ENCODE measurements at places on chromosomes 3 and 15. TPM values are rescaled to one million over a fixed set of nuclear protein-coding genes. Genes with fewer than 3 reads are reported as not detected.

- no peaks in the 10 kb centered on the region for H3K27me3 ChIP-seq
- no peak for DNase-seq
- no peak overlapping the region for H3K4me3 ChIP-seq
- H3K36me3 ChIP-seq, result peaks cover 63% of the 10 kb centered on the region
- H3K4me1 ChIP-seq, result no peaks in the 10 kb centered on the region
Measured at GRCh38 chr3:113802795-113803455, 35.7 kb upstream of the GRAMD1C start.

Gene PLIN1
- 0.40 TPM for total RNA-seq

GRCh38 chr3:171415070-171415469, 45.1 kb downstream of the TNIK start:
- H3K36me3 ChIP-seq, result no peaks in the 10 kb centered on the region
- H3K4me3 ChIP-seq, result no peak overlapping the region
- no peak for DNase-seq
- H3K27ac ChIP-seq, result no peak overlapping the region
- H3K27me3 ChIP-seq, result no peaks in the 10 kb centered on the region

Gene TTC23
- total RNA-seq, result 1.1 TPM

DNA sequence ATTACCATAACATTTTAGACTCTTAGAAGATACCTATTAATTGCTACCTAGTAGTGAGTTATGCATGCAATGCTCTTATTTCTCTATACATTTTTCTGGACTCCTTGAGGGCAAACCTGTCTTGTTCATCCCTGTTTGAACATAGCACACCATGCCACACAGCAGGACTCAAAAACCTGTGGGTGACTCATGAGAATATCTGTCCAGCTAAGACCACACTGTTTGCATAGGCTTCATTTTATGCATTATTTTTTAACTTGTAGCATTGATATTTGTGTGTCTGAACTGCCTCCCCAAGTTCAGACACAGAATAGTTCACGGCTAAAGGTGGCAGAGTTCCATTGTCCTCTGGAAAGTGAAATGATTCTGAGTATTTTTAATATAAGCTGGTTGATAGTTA, 1.8 kb downstream of the LMCD1 start:
- no peak overlapping the region for H3K4me3 ChIP-seq
- no peak overlapping the region for H3K27ac ChIP-seq
- DNase-seq, result no peak
- H3K4me1 ChIP-seq, result peaks cover 3% of the 10 kb centered on the region
- no peaks in the 10 kb centered on the region for H3K27me3 ChIP-seq

GRCh38 chr15:56619887-56620286, 113.4 kb downstream of the ZNF280D start:
- no peak overlapping the region for H3K4me3 ChIP-seq
- no peak overlapping the region for H3K27ac ChIP-seq
- no peaks in the 10 kb centered on the region for H3K4me1 ChIP-seq
- no peaks in the 10 kb centered on the region for H3K36me3 ChIP-seq
- DNase-seq, result no peak
- H3K27me3 ChIP-seq, result no peaks in the 10 kb centered on the region

- no peak for DNase-seq
- H3K27me3 ChIP-seq, result no peaks in the 10 kb centered on the region
- H3K4me1 ChIP-seq, result no peaks in the 10 kb centered on the region
- no peak overlapping the region for H3K4me3 ChIP-seq
- H3K36me3 ChIP-seq, result no peaks in the 10 kb centered on the region
Measured at GRCh38 chr3:116492379-116492778, 47.1 kb upstream of the LSAMP start.

DNA sequence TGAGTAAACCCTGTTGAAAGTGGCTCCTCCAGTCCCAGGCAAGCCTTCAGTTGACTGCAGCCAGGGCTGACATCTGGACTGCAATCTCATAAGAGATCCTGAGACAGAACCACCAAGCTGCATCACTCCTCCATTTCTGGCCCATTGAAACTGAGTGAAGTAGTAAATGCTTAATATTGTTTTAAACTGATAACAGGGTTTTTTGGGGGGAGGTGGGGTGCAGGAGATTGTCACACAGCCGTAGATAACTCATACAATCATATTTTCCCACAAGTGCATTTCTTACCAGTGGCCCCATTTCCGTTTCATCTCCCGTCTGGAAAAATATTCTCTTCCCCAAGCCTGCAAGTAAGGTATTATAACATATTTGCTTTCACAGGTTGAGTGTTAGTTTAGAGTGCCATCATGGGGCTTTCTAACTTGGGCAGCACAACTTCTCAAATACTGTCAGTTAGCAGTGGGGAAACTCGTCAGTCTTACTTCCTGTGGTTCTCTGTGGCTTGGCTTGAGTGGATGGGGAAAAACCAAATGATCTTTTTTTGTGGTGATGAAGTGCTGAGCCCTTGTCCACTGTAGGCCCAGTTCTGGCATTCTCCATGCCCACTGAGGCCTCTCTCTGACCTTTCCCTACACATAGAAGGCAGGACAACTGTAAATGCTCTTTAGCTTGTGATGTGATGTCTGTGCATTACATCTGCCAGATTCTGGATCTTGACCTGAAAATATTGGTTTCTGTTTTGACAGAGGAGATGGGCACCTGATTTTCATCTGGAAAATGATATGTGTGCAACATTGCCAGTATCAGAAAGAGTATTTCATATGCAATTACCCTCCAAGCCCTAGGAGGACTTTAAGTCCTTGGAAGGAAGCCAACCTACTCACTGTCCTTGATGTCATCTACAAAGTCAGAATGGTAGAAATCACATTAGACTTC, 90.1 kb upstream of the BHLHE40 start:
- H3K36me3 ChIP-seq, result no peaks in the 10 kb centered on the region
- H3K27ac ChIP-seq, result peak overlapping the region; percentile 60
- no peak overlapping the region for H3K4me3 ChIP-seq

Gene ZNF620
- total RNA-seq, result 3.3 TPM

- no peak for DNase-seq
- no peaks in the 10 kb centered on the region for H3K36me3 ChIP-seq
- H3K27ac ChIP-seq, result no peak overlapping the region
- no peak overlapping the region for H3K4me3 ChIP-seq
- no peaks in the 10 kb centered on the region for H3K4me1 ChIP-seq
- no peaks in the 10 kb centered on the region for H3K27me3 ChIP-seq
Measured at GRCh38 chr15:94692710-94693109, 461.3 kb downstream of the MCTP2 start.

GRCh38 chr3:10466186-10466585, 39.2 kb downstream of the ATP2B2 start:
- H3K4me3 ChIP-seq, result no peak overlapping the region
- peaks cover 3% of the 10 kb centered on the region for H3K27me3 ChIP-seq
- H3K36me3 ChIP-seq, result no peaks in the 10 kb centered on the region
- H3K4me1 ChIP-seq, result no peaks in the 10 kb centered on the region

- no peak overlapping the region for H3K4me3 ChIP-seq
- DNase-seq, result no peak
- H3K36me3 ChIP-seq, result peaks cover 83% of the 10 kb centered on the region
- H3K27me3 ChIP-seq, result no peaks in the 10 kb centered on the region
Measured at GRCh38 chr3:52693071-52693470, 7.2 kb downstream of the GNL3 start.

DNA sequence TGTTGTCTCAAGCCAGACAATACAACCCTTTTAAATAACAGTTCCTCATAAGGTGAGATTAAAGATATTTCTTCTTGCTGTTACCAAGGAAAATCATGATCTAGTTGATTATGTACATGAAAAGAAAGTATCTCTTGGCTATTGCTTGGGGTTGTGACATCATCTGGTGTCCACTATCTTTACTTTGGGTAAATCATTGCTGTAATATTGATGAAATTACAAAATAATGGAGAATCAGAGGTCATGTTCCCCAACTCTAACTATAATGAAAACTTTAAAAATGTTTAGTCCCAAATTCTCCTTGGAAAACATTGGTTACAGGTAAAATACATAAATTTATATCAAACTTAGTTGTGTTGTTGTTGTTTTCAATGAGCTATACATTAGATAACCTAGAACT, 142.2 kb downstream of the ARPP21 start:
- no peak overlapping the region for H3K4me3 ChIP-seq
- no peak overlapping the region for H3K27ac ChIP-seq
- H3K4me1 ChIP-seq, result no peaks in the 10 kb centered on the region
- DNase-seq, result no peak
- H3K36me3 ChIP-seq, result no peaks in the 10 kb centered on the region
- H3K27me3 ChIP-seq, result no peaks in the 10 kb centered on the region

GRCh38 chr15:89383365-89384175, 48.9 kb upstream of the POLG start:
- H3K4me3 ChIP-seq, result no peak overlapping the region
- no peak overlapping the region for H3K27ac ChIP-seq
- H3K27me3 ChIP-seq, result peaks cover under 1% of the 10 kb centered on the region
- no peak for DNase-seq
- peaks cover 9% of the 10 kb centered on the region for H3K4me1 ChIP-seq

Gene CAMKV
- total RNA-seq, result not detected

GRCh38 chr3:110758208-110758607, 313.4 kb upstream of the NECTIN3 start:
- no peaks in the 10 kb centered on the region for H3K27me3 ChIP-seq
- no peaks in the 10 kb centered on the region for H3K4me1 ChIP-seq
- no peaks in the 10 kb centered on the region for H3K36me3 ChIP-seq
- H3K27ac ChIP-seq, result no peak overlapping the region

Gene GPR171
- 3.4 TPM for total RNA-seq

DNA sequence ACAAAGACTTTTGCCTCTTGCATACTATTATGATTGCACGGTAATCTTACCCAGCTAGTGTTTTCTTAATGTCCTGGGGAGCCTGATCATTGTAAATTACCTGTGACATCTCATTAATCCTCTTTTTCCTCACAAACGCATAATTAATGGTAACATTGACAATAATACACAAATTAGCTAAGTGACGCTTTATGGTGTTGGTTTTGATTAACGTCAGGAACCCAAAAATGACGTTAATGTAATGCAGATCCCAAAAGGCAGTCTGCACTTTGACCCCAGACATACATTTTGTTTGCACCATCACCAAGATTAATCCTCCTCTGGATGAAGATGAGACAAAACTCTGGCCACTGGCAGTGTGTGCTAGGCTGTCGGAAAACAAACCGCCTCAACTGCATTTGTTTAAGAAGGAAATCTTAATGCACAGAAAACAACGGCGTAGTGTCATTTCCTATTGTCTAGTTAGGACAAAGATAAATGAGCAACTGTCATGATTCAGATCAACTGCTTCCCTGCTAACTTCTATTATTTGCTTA, 83.9 kb upstream of the CDIN1 start:
- DNase-seq, result no peak
- H3K4me3 ChIP-seq, result no peak overlapping the region
- H3K27ac ChIP-seq, result no peak overlapping the region
- H3K27me3 ChIP-seq, result no peaks in the 10 kb centered on the region
- H3K4me1 ChIP-seq, result no peaks in the 10 kb centered on the region
- H3K36me3 ChIP-seq, result no peaks in the 10 kb centered on the region

DNA sequence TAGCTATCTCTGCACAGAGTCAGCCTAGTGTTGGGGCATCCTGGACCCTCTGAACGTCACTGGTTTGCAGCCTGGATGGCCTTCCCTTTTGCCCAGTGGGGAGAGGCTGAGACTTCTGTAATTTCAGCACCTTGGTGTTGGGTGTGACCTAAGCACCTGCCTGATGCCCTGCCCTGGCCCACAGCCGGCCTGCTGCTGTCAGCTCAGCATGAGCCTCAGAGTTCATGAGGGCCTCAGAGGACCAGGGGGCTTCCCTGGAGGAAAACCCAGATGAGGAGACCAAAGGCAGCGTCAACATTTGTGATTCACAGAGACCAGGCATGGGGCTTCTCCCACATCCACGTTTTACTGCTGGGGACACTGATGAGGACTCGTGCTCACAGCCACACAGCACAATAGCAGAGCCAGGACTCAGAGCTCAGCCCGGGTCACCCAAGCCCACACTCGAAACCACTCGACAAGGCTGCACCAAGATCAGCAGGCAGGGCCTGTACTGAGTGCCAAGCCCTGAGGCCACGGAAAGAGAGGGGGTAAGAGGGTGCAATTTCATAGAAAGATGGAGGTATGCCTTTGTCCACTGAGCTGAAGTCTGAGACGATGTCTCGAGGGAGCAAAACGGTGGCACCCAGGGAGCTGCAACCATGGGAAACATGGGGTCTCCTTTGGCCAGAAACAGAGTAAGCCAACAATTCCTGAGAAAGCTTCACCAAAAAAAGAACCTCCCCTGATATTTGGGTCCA, 9.9 kb upstream of the GP9 start:
- H3K4me1 ChIP-seq, result peaks cover 15% of the 10 kb centered on the region
- H3K27me3 ChIP-seq, result no peaks in the 10 kb centered on the region
- no peak overlapping the region for H3K4me3 ChIP-seq
- no peaks in the 10 kb centered on the region for H3K36me3 ChIP-seq

DNA sequence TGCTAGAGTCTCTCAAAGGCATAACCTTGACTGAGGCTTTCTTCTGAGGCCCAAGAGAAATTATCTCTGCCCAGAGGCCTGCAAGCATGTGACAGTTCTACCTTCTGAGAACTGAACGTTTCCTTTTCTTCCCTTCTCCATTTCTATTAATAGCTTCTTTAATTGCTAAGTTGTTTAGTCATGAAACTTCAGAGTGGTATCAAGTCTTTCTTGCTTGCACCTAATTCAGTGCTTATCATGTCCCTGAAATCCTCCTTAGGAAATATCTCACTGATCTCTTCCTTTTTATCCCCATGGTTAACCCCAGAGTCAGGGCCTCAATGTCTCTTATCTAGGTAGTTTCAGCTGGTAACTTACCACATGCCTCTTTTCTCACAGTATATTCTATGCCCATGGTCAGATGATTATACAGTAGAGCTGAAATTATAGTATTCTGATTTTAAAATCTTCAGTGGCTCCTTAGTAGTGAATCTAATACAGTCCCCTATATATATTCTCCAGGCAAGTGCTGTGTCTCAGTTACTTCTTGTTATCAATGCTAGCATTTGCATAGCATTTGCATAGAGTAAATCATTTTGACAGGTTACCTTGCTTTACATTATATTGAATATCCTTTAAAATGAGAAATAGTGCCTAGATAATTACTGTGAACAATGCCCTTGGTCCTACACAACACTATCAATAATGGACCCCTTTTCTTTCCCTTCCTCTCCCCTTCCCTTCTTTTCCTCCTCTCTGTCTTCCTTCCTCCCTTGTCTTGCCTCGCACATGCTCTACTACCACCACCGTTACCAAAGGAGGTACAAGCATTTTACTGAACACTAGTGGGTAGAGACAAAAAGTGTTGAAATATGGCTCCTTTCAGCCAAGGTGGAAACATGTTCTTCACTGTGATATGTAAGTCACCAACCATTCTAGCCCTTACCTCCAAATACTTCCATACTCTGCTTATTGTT, 33.0 kb downstream of the KBTBD8 start:
- no peaks in the 10 kb centered on the region for H3K36me3 ChIP-seq
- H3K4me3 ChIP-seq, result no peak overlapping the region
- no peak for DNase-seq
- no peaks in the 10 kb centered on the region for H3K27me3 ChIP-seq
- no peak overlapping the region for H3K27ac ChIP-seq

Gene MCF2L2
- 2.2 TPM for total RNA-seq

Gene MESP2
- not detected for total RNA-seq

- peaks cover 93% of the 10 kb centered on the region for H3K4me1 ChIP-seq
- no peak overlapping the region for H3K27ac ChIP-seq
- no peaks in the 10 kb centered on the region for H3K27me3 ChIP-seq
- no peak overlapping the region for H3K4me3 ChIP-seq
- DNase-seq, result no peak
Measured at GRCh38 chr3:5010140-5010539, 30.9 kb downstream of the BHLHE40 start.

Gene ZNF860
- 0.10 TPM for total RNA-seq

Gene VIPR1
- total RNA-seq, result 2.4 TPM

Gene TMEM207
- not detected for total RNA-seq

Gene GNAT1
- not detected for total RNA-seq
